ENCODE measurements at places on chromosomes 7 and 10.

DNA sequence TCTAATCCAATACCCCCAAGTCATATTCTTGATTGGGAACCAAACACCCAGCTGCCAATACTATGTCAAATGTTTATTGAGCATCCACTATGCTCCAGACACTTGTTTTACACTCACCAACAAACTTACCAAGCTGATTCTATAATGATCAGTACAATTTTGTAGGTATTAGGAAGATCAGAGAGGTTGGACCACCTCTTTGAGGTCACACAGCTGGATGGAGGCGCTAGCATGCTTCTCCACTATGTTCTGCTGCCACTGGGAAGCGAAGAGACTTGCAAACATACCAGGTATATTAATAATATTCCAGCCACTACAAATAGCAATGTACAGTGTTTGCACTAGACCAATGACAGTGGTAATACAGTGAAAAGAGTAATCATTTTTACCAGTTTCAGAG is 25.6 kb upstream of the SEPHS1 start:
- no peak for DNase-seq

DNA sequence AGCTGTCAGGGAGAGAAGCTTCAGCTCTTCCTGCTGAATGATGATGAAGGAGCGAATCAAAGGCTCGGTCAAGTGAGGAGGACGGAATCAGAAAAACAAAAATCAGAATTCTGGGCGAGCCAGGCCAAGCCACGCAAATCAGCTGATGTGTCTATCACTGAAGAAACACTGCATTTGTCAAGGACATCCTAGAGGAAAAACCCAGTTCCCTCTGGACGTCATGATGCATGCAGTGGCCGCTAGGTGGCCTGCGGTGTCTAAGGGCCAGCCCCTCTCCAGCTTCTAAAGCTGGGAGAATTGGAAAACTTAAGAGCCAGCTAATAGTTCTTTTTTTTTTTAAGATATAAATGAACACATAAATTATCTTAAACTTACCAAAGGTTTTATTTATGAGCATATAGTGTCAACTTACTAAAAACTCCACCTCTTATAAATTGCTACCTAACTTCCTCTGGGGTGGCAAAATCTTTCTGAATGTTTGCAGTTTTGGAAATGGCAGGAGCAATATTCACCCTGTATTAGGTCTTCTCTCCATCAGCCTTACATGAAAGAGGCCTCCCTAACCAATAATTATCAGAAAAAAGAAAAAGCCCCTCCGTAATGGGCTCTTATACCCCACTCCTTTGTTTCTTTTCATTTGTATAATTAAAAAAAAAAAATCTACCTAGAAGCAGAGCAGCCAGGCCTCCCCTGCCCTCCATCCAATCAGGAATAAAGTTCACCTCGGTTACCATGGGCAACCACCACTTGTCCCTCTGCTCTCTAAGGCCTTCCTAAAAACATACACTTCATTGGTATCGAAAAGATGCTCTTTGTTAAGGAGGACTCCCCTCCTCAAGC is 186.8 kb downstream of the USP6NL start:
- peak; percentile 56 for DNase-seq

DNA sequence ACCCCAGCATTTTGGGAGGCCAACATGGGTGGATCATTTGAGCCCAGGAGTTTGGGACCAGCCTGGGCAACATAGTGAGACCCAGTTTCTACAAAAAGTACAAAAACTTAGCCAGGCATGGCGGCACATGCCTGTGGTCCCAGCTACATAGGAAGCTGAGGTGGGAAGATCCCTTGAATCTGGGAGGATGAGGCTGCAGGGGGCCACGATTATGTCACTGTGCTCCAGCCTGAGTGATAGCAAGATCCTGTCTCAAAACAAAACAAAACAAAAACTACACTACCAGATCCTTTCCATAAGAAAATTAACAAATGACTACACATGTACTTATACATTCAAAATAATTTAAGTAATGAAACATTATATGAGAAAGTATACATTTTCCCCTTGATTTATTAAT is 116.4 kb upstream of the KLF6 start:
- DNase-seq = no peak

DNA sequence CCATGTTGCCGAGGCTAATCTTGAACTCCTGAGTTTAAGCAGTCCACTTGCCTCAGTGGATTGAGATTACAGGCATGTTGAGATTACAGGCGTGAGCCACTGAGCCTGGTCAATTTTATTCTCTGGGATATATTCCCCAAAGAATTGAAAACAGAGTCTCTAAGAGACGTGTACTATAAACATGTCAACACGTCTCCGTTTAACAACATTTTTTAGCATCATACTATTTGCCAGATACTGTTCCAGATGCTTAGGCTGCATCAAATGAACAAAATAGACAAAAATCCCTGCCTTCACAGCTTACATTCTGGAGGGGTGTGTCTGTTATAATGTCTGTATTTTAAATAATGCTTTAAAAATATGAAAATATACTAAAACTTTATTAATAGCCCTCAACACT is 54.1 kb upstream of the PRKG1 start:
- no peak for DNase-seq

Measured in hematopoietic multipotent progenitor cell treated with erythropoietin and hydrocortisone succinate and interleukin-3 and kit ligand, for 4 days (in vitro differentiated cells).